CD4-positive, alpha-beta T cell (primary cell): ENCODE measurements at places on chromosomes 6 and 20.

- no peak for DNase-seq
These were observed 177.8 kb upstream of the TAB2 start for GRCh38 chr6:149139782-149140136.

- DNase-seq, result no peak
These were observed 723.1 kb upstream of the FLRT3 start for GRCh38 chr20:15060265-15061060.

GRCh38 chr20:13261460-13262301 is 40.6 kb downstream of the ISM1 start:
- peak; percentile 73 for DNase-seq

GRCh38 chr6:144087789-144088426 is 7.5 kb downstream of the SF3B5 start:
- DNase-seq, result no peak

- no peak for DNase-seq
These were observed 1.7 kb upstream of the HCK start for GRCh38 chr20:32050324-32050841.

DNA sequence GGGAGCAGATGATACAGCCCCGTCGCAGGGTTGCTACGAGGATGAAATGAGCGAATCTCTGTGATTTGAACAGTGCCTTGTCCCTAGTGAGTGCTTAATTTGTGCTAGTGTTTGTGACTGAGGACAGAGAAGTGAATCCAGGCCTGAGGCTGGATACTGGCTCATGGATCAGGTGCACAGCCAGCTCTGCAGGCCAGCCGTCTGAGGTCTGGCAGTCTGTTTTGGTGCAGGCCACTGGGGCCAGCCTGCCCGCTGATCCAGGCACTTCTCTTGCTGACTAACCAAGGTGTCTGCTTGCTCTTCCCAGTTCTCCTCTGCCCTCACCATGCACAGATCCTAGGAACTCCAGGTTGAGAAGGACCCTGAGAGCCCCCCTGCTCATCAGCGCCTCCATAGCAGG is 181.0 kb downstream of the LRFN2 start:
- DNase-seq, result no peak

DNA sequence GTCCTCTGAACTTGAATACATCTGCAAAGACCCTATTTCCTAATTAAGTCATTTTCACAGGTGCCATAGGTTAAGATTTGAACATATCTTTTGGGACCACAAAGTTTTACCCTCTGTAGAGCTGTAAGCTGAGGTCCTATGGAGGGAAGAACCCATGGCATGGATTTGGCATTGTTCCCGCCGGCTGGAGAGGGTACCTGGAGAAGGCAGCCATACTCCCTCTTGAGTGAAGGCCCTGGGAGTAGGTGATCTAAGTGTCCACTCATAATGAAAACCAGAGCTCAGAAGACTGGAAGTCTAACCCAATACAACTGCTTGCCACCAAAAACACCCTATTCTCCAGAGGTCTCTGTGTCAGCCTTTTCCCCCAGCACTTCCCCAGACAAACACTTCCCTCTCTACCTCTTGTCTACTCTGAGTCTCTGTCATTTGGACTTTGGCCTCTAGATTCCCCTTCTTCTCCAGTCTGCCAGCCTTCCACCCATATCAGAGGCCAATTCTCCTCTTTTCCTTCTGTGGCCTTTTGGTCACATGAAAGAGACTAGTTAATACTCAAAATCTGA is 363.9 kb downstream of the MAFB start:
- DNase-seq, result peak; percentile 6

GRCh38 chr6:132763269-132763668 is 5.6 kb upstream of the VNN2 start:
- peak; percentile 23 for DNase-seq

GRCh38 chr6:161139766-161140553 is 133.9 kb downstream of the AGPAT4 start:
- no peak for DNase-seq

- no peak for DNase-seq
These were observed 41.0 kb downstream of the TRAM2 start for GRCh38 chr6:52535711-52536423.

DNA sequence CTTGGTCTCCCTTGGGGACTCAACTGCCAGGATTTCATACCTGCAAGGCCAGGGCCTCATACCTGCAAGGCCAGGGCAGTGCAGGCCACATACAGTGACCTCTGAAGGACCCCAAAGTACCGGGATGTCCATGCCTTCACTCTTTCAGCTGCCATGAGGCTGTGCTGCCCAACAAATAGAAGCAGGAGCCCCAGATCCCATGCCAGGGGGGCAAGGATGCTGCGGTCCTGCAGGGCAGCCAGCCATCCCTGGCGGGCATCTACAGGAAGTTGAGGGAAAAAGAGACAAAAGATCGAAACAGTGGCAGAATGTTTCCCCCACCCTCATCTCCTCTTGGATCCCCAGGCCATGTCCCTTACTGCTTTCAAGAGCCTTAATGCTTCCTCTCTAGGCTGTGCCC is 799 bp downstream of the NRM start:
- no peak for DNase-seq

- no peak for DNase-seq
These were observed 171.1 kb downstream of the ADAT2 start for GRCh38 chr6:143279385-143279784.

- DNase-seq, result no peak
These were observed 104.7 kb downstream of the JARID2 start for GRCh38 chr6:15350386-15351083.

DNA sequence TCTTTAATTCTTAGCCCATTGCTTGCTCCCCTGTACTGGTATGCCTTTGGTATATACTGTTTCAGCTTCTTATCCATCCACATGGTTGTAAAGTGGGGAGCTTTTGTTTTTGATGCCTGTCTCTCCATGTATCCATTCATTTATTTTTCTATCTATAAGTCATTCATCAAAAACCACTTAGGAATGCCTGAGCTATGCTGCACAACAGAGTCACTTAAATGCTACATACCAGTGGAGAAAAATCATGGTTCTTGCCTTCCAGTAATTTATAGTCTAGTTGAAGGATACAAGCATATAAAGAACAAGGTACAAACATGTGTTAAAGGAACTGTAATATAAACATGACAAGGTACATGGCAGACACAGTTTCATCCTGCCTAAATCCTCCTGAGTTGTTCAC is 347.3 kb downstream of the NRN1 start:
- no peak for DNase-seq

DNA sequence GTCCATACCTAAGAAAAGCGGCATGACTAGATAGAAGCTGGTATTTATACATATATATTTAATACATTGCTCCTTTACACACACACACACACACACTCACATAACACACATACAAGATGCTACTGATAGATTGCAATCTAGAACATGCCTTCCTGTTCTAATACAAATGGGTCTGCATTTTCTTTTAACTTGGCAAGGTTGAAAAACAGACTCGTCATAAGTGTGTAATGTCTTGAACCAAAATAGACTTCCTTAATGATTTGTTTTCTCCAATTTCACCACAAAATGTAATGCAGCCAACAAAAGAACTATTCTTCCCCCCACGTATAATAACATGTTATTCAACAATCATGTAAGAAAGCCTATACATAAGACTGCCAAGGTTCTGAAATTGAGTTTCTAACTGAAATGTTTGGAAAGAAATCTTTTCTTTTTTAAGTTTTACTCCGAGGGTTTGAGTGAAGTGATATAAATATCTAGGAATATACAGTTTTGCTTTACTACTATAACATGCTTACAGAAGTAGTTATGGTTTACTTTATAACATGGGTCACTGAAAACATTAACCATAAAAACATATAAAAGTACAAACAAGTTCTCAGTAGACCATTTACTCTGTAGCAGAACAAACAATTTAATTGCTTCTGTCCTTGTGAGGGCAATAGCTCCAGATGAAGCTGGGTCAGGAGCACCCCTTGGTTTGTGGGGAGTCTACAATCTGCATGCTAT is 207.5 kb downstream of the FOXC1 start:
- no peak for DNase-seq

DNA sequence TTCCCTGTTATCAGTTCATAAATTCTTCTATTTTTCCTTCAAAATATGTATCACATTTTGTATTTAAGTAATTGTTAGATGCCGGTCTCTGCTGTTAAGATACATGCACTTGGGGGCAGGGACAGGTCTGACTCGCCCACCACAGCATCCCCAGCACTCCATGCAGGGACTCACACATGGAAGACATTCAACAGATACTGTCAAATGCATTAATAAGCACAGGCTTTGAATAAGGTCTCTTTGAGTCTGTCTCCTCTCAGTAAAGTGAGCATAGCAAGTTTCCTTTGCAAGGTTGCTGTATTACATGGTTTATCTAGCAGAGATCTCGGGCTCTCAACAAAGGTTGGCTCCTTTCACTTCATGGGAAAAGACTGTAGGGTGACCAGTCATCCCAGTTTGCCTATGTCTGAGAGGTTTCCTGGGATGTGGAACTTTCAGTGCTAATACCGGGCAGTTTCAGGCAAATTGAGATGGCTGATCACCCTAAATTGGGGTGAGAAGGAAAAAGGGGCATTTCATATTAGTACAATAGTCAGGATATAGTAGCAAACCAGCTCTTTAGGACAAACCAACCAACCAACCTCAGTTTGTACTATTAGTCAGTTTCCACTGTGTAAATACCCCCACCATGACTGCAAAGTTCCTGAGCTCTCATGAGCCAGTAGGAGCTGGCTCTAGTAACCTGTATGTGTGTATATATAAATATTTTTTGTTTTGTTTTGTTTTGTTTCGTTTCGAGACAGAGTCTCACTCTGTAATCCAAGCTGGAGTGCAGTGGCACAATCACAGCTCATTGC is 15.0 kb downstream of the JPH2 start:
- no peak for DNase-seq

GRCh38 chr6:44111434-44112417 is 15.5 kb downstream of the MRPL14 start:
- no peak for DNase-seq

DNA sequence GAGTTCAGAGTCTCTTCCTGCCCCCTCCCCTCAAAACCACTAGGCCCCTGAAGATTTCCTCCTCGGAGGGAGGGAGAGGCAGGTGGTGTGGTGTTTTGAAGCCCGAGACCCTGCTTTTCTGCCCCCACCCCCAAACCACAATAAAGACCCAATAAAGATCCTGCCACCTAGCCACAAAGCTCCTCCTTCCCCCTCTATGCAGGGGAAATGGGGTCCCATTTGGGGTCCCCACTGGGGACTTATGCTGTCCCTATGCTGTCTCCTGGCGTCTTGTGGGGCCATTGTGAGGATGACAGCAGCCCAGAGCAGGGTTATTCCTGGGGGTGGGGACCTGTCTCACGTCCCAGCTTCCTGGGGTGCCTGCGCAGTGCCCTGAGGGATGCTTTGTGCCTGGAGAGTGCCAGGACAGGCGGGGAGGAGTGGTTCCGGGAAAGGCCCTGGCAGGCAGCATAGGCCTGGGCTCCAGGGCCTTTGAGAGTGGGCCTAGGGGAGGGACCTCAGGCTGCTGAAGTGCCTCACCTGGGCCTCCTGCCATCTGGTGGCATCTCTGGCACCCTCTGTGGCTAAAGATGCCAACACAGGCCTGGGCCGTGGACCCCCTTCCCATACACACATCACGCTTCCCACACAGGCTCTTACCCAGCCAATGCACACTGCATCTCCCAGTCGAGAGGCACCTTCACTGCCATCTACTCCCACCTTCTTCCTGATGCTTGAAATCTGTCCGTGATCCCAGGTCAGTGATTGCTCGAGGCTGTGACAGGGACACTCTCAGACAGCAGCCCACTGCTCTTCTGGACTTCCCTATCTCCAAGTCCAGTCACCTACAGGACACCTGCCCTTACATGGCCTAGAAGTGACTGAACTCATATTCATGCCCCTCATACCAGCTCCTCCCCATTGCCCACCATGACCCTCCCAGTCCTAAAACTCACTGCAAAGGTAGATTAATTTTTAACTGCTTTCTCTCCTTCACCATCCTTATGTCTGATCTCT is 7.9 kb upstream of the ARMC12 start:
- DNase-seq, result no peak

DNA sequence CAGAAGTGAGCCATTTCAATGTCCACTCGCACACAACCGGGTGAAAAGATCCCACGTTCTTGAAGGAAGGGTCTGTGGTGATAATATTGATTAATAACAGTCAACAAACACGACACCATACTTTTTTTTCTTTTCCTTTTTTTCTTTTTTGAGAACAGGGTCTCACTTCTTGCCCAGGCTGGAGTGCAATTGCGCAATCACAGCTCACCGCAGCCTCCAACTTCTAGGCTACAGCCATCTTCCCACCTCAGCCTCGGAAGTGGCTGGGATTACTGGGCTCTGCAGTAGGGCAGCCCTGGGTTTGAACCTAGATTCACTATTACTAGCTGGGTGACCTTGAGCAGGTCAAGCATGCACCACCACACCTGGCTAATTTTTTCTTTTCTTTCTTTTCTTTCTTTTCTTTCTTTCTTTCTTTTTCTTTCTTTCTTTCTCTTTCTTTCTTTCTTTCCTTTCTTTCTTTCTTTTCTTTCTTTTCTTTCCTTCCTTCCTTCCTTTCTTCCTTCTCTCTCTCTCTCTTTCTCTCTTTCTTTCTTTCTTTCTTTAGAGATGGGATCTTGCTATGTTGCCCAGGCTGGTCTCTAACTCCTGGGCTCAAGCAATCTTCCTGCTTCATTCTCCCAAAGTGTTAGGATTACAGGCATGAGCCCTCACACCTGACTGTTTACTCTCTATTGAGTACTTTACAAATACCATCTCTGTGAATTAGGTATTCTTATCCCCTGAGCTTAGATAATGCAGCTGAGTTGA is 123.9 kb downstream of the SNX5 start:
- DNase-seq, result no peak

- DNase-seq, result no peak
These were observed 116.5 kb upstream of the F13A1 start for GRCh38 chr6:6436946-6437345.

GRCh38 chr20:2341336-2341735 is 39.4 kb upstream of the TGM6 start:
- DNase-seq, result no peak

GRCh38 chr6:117359581-117359980 is 66.2 kb downstream of the ROS1 start:
- no peak for DNase-seq

DNA sequence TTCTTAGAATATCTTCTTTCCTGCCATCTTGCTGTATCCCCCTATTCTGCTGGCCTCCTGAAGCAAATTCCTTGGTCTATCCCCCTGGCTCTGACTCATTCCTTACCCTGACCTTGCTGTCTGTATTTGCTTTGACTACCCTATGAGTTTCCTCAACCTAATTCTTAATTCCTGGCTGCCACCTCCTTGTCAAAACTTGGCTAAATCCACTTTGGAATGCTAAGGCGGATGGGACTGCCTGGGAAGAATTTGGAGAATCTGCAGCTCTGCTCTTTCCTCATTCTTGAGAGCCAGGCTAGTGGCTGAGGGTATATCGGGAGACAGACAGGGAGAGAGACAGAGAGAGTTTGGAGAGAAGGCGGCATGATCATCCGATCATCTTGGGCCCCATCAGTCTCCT is 24.4 kb downstream of the CAP2 start:
- DNase-seq, result no peak

GRCh38 chr6:116004841-116005815 is 55.6 kb downstream of the FRK start:
- DNase-seq, result no peak
